ENCODE measurements at places on chromosomes 2 and 18.

GRCh38 chr2:186641807-186642321 is 52.0 kb upstream of the FAM171B start:
- peak; percentile 85 for DNase-seq

GRCh38 chr2:223062396-223062795 is 10.4 kb downstream of the KCNE4 start:
- DNase-seq = no peak

GRCh38 chr18:28152754-28153153 is 24.2 kb downstream of the CDH2 start:
- DNase-seq = peak; percentile 27

DNA sequence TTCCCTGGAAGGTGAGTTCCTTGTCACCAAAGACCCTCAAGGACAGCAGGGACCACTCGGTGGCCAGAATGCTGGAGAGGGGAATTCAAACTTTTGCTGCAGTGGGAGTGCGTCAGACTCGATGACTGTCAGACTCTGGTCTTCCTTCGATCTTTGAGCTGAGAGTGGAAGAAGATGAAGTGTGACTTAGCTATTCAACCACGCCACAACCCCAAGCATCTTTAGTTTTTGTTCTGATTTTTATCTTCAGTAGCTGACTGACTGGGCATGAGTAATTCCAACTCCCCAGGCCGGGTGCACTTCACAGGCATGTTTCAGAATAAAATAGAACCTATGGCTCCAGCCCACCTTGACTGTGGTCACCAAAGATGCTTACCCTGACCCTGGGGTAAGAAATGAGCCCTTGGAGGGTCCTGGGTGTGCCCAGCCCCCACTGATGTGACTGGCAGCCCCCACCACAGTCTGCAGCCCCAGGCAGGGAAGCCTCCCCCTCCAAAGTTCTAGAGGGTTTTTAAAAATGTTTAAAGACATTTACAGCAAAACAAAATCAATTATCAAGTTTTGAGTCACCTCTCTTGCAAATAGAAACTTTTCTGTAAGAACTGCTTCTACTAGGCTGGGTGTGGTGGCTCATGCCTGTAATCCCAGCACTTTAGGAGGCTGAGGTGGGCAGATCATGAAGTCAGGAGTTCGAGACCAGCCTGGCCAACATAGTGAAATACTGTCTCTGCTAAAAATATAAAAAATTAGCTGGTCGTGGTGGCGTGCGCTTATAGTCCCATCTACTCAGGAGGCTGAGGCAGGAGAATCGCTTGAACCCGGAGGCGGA is 24.9 kb upstream of the YWHAQ start:
- DNase-seq = no peak

DNA sequence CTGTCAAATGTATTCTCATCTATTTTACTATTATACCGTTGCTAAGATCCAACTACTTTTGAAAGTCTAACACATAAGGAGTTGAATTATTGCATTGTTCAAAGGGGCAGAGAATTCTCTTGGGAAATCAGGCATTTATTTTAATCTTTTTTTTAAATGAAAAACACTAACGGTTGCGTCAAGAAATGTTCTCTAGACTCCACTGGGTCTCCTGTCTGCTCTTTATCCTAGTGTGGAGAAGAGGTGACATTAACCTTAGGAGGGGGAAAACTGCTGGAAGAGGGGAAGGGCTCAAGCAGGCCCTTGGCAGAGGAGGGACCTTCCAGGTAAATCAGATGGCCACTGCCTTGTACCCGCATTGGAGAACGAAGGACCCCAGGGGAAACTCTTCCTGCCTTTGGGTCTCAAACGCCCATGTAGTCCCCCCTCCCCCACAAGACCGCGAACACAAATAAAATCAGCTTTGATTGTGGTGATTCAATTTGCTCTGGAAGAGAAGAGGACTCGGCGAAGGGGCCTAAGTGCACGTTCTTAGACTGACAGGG is 1.1 kb upstream of the APCDD1 start:
- no peak for DNase-seq

- no peak for DNase-seq
Observed at GRCh38 chr18:8715599-8715998, 10.2 kb downstream of the MTCL1 start.

DNA sequence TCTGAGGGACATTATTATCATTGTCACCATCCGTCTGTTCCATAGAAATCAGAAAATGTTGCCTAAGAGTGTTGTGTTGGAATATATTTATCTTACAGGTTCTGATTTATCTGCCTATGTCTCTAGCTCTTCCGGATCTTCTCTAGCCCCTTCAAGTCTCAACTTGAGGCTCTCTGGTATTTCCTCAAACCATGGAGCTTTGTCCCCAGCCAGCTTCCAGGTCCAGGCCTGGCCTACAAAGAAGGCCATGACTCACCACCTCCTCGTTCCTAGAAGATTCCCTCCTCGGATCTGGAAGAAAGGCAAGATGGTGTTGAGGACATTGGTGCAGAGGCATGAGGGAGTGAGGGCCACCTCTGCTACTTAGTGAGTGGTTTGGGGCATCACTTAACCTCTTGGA is 122.1 kb upstream of the TRIB2 start:
- no peak for DNase-seq

DNA sequence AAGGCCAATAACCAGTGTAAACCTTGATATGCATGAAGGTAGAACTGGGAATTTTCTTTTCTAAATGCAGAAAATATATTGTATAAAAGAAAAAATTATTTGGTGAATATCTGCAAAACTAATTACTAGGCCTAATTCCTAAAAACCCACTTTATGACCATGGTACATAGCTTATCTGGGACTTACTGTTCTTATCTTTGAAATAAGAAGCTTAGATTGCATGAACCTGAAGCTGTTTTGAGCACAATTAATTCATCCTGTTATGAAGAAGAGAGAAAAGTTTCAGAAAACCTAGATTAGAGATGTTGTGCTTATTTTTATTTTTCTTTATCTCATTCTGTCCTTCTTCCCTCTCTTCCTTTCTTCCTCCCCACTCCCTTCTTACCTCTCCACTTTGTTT is 235.0 kb downstream of the GULP1 start:
- DNase-seq = no peak

DNA sequence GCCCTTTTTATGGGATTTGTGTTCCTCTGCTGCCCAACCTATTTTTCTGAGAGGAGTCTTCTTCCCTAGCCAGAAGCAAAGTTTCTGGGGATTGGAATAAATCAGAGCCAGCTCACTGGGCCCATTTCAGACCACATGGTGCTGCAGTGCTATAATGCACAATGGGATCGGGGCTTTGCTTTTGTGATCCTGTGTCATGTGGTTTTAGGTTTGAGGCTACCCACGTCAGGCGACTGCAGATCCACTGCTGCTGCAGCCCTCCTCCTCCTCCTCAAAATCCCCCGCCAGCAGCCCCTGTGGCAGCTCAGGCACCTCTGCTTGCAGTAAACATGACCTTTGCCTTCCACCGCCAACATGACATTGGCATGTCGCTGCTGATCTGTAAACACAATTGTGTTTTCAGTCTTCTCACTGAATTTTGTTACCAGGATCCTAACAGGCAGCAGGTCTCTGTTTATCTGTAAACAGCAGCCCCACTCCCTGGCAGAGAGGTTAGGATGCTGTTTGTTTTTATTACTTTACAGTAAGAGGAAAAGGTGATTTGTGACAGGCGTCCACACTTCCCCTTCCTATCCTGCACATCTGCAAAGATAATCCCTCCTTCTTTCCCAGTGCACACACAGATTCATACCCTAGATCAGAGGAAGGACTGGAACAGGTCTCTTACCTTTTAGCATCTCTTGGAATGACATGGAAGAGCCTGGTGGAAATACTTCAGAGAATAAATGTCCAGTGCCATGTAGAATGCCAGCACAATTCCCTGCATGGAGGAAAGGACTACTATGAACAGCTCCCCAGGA is 130.8 kb downstream of the FOXI3 start:
- no peak for DNase-seq

DNA sequence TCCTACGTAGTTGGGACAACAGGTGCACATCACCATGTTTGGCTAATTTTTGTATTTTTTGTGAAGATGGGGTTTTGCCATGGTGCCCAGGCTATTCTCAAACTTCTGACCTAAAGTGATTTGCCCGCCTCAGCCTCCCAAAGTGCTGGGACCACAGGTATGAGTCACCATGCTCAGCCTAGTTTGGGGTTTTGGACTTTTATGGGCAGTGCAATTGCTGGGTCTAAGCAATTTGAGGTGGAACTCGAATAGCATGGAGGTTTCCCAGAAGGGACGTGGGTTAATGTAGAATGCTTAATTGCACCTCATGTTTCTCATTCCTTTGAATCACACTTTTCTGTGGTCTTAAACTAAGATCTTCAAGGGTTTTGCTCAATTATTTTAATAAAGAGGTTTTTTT is 102.3 kb upstream of the EPHA4 start:
- no peak for DNase-seq

- DNase-seq = no peak
Observed at GRCh38 chr18:2697184-2697583, 41.7 kb downstream of the SMCHD1 start.

DNA sequence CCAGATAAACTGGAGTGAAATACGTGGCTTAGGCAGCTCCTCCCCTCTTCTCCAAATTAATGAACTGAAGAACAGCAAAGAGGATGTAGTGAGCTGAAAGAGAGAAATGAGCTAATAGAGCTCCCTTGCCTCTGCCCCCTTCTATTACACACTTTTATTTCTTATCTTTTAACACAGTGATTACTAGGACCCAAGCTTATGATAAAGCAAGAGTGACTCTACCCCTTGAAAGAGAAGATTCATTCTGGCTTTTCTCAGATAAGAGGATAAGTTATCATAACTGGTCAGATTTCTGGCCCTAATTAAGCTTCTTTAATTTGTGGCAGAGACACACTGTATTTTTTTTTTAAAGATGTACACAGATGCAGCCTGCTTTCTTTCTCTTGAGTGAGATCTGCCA is 102.2 kb downstream of the MSTN start:
- DNase-seq = no peak

DNA sequence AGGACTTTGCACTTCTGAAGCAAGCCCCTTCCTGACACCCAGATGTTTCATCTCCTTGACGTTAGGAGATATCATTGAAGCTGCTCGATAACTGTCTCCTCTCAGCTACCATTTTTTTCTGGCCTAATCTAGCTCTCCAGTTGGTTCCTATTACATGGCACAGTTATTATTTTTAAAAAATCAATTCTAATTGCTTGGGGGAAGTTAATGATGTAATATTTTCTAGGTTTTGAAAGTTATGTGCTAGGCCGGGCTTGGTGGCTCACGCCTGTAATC is 22.5 kb upstream of the RAB31 start:
- no peak for DNase-seq
